Kidney epithelial cell (primary cell): ENCODE measurements at places on chromosomes 3 and 15. TPM values are rescaled to one million over a fixed set of nuclear protein-coding genes. Genes with fewer than 3 reads are reported as not detected.

GRIP2 gene
- not detected in 2 replicates for total RNA-seq

SKOR1 gene
- not detected in 2 replicates for total RNA-seq

UROC1 gene
- total RNA-seq = not detected in 2 replicates

CYP11A1 gene
- total RNA-seq = 2.0 and 2.9 TPM in 2 replicates

ZIC4 gene
- not detected in 2 replicates for total RNA-seq

CCRL2 gene
- 0.29 and 0.48 TPM in 2 replicates for total RNA-seq

STAB1 gene
- 0.42 and 1.1 TPM in 2 replicates for total RNA-seq

TMEM39A gene
- total RNA-seq = 27.7 and 52.9 TPM in 2 replicates

SLC12A1 gene
- total RNA-seq = not detected in 2 replicates

SLC9A9 gene
- 0.41 and 3.0 TPM in 2 replicates for total RNA-seq

TNNC1 gene
- total RNA-seq = 1.4 and 5.7 TPM in 2 replicates

ARHGEF26 gene
- 1.4 and 2.5 TPM in 2 replicates for total RNA-seq

A4GNT gene
- not detected in 2 replicates for total RNA-seq

ACKR4 gene
- total RNA-seq = not detected in 2 replicates

LRRN1 gene
- total RNA-seq = 19.7 and 26.8 TPM in 2 replicates

ZDHHC23 gene
- 4.7 and 8.4 TPM in 2 replicates for total RNA-seq

MYL3 gene
- 0.54 and 2.7 TPM in 2 replicates for total RNA-seq

CD80 gene
- total RNA-seq = not detected in 2 replicates

PIF1 gene
- 1.9 and 2.3 TPM in 2 replicates for total RNA-seq

ICE2 gene
- 18.6 and 34.8 TPM in 2 replicates for total RNA-seq

ZKSCAN7 gene
- 5.3 and 6.9 TPM in 2 replicates for total RNA-seq

MRAS gene
- total RNA-seq = 32.6 and 35.0 TPM in 2 replicates

ABI3BP gene
- 0.75 and 0.84 TPM in 2 replicates for total RNA-seq

TMIE gene
- total RNA-seq = 1.3 and 1.9 TPM in 2 replicates

PAK6 gene
- 15.3 and 17.7 TPM in 2 replicates for total RNA-seq

MESP2 gene
- 0.27 and 0.29 TPM in 2 replicates for total RNA-seq

UPK1B gene
- total RNA-seq = 9.2 and 15.6 TPM in 2 replicates

UBAP1L gene
- 0.68 and 1.2 TPM in 2 replicates for total RNA-seq

MST1R gene
- 6.5 and 8.2 TPM in 2 replicates for total RNA-seq

CADPS gene
- total RNA-seq = 0.08 and 0.48 TPM in 2 replicates

MB21D2 gene
- total RNA-seq = 16.6 and 18.9 TPM in 2 replicates

KCNAB1 gene
- total RNA-seq = not detected in 2 replicates

DCBLD2 gene
- 553 and 624 TPM in 2 replicates for total RNA-seq

NUP210 gene
- total RNA-seq = 36.2 and 43.3 TPM in 2 replicates

C2CD4A gene
- total RNA-seq = 0.25 and 0.75 TPM in 2 replicates

GMNC gene
- total RNA-seq = 0.38 and 0.41 TPM in 2 replicates

CHST13 gene
- 1.1 TPM in 1 of 2 replicates, not detected in the other for total RNA-seq

TATDN2 gene
- total RNA-seq = 14.8 and 16.4 TPM in 2 replicates

CHRFAM7A gene
- 1.1 and 8.5 TPM in 2 replicates for total RNA-seq

GOLGA8S gene
- total RNA-seq = not detected in 2 replicates

ASB14 gene
- total RNA-seq = not detected in 2 replicates
